ENCODE measurements at places on chromosomes 16 and 17. TPM values are rescaled to one million over a fixed set of nuclear protein-coding genes. Genes with fewer than 3 reads are reported as not detected.

Gene C1QTNF1
- 14.4 TPM for total RNA-seq

Gene MT1H
- total RNA-seq: not detected

Gene ANKRD40CL
- total RNA-seq: 0.36 TPM

Gene IRF8
- total RNA-seq: 0.36 TPM

Gene P2RX1
- not detected for total RNA-seq

Gene NOXO1
- under 0.01 TPM for total RNA-seq

Gene ARHGDIG
- total RNA-seq: not detected

Gene YPEL3
- 28.2 TPM for total RNA-seq

Gene SBK1
- total RNA-seq: not detected

Gene CES3
- not detected for total RNA-seq

Gene DRC3
- total RNA-seq: 2.9 TPM

Gene SLC13A2
- total RNA-seq: not detected

GRCh38 chr17:7995724-7996123, 6.7 kb upstream of the GUCY2D start:
- no peak for DNase-seq

DNA sequence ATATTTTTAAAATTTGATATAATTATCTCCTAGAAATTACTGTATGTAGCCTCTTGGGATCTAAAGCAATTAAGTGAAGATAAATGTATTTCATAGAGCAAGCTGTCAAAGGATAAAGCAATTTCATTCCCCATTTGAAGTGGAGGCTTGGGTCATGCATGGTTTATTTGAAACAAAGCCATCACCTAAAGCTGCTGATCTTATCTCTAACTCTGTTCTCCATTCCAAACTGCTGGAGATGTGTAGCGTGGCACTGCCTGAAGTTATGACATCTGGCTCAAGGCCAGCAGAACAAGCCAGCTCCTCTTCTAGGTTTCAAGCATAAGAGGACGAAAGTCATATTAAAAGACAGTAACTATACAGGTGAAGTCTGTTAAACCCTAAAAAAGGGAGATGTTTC, 83.9 kb downstream of the HIC1 start:
- DNase-seq: no peak

GRCh38 chr17:74214484-74215341, 1.3 kb downstream of the TTYH2 start:
- DNase-seq: peak; percentile 57

DNA sequence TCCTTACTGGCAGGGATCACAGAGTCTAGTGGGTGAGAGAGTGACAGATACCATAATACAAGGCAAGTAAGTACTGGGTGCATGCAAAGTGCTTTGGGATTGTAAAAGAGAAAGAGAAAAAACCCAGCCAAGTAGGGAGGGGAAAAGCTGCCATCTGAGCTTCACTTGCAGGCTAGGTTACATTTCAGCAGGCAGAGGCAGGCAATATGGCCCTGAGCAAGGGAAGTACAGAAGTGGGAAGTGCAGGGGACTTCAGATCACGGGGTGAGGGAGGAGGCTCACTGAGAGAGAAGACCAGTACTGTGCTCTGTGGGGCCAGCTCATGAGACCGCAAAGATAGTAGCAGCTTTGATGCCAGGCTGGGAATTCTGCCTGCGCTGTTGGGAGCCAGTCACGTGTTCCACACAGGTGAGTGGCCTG, 230.6 kb downstream of the MSI2 start:
- no peak for DNase-seq

DNA sequence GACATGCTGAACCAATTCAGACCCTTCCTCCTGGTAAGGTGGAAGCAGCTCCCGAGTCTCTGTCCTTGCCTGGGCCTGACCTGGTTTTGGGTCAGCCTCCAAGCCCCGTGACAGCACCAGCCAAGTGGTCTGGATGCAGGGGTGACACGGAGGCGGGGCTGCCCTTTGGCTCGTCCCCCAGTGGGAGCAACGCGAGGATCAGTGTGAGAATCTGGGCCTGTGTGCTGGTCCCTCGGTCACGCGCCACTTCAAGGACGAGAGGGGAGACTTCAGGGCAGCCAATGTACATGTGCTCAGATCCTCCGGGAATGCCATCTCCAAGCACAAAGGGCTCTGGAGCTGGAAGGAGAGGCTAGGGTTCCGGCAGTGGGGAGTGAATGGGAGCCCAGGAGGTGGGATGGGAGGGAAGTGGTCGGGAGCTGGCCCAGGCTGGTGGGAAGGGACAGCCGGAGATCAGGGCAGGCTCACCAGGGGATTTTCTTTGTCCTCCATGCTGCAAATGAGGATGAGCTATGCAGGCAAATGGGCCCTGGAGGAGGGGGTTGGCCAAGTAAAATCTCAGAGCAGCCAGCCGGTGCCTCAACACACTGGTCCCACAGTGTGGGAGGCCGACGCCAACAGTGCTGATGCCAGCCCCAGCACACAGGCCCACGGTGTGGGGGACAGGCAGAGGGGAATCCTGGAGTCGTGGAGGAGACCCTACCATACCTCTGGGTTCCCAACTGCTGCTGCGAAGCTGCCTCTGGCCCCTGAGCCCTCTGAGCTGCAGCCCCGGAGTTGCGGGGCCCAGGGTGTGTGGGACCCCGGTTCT, 4.2 kb upstream of the NDRG4 start:
- no peak for DNase-seq

DNA sequence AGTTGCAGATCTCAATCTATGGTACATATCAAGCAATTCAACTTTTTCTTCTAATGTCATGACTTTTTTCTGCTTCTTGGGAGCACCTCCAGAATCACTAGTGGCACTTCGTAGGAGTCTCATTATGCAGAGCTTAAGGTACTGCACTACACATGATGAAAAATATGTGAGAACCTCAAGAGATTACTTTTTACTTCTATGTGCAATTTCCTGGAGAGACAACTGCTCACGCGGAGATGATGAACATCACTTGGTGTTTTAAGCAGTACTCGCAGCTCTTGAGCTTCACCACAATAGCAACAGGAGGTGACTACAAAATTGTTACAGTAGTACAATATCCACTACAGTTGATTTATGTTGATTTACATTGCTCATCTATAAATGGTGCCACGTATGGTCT, 79.7 kb downstream of the MRTFB start:
- no peak for DNase-seq

DNA sequence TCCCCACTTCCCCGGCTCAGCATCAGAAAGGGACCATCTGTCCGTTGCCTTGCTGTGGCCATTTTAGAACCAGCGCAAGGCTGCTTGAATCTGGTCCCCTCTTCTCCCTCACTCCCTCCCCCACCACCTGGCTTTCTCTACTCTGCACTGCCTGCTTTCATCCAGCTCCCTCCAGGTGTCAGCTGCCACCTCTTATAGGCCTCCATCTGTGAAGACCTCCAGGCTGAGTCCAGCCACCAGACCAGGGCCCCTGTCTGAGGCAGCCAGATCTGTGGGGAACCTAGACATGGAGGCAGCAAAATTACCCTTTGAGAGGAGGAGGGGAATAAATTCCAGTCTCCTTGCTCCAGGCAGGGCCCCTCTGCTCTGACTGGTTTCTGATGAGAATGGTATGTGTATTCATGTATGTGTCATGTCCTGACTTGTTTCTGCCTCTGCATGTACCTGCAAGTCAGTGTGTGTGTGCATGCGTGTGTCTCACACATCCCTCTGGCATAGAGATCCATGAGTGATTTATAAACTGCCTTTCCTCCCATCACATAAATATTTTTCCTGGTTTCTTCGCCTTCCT, 21.1 kb downstream of the MINK1 start:
- DNase-seq: peak; percentile 62

GRCh38 chr16:86671486-86672178, 93.3 kb downstream of the FOXL1 start:
- no peak for DNase-seq

DNA sequence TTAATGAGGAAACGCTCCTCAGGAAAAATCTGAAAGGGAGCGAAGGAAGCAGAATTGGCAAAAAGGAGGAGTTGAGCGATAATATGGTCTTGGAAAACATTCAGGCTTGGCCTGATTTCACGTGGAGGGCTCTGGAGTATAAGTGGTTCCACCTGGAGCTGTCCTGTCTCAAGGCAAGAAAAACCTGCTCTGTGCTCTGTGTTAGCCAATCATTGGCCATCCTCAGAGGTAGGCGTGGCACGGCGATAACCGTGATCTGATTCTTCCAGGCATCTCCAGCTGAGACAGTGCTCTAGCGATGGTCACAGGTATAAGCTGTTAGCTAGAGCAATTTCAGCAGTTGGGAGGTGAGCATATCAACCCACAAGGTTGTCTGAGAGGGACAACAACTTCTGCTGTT, 450.5 kb upstream of the MAF start:
- no peak for DNase-seq

GRCh38 chr17:55770196-55770870, 19.5 kb downstream of the PCTP start:
- peak; percentile 66 for DNase-seq

DNA sequence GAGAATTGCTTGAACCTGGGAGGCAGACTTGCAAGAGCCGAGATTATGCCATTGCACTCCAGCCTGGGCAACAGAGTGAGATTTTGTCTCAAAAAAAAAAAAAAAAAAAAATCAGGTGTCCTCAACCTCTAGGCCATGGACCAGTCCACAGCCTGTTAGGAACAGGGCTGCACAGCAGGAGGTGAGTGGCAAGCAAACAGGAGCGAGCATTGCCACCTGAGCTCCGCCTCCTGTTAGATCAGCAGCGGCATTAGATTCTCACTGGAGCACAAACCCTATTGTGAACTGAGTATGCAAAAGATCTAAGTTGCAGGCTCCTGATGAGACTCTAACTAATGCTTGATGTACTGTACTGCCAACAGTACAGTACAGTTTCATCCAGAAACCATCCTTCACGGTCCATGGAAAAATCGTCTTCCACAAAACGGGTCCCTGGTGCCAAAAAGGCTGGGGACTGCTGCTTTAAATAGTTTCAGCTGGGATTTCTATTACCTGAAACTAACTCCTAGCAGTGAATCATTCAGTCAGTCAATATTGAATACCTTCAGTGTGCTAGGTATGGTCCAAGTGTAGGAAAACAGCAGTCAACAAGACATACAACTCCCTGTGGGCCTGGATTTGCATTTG, 56.3 kb upstream of the DHX40 start:
- DNase-seq: no peak

DNA sequence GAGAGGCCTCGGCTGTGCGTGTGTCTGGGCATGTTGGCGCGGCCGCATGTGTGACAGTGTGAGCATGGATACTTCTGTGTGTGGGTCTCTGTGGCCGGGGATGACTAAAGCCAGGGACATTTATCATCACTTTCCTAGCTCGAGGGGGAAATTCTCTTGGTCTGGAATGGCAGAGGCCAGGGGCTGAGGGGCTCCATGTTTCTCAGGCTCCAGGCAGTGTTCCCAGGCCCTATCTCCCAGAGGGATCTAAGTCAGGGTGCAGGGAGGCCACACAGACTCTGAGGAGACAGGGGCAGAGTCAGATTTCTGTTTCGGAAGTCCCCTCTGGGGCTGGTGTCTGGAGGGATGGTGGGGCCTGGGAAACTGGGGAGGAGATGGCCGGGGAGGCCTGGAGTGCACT, 23.7 kb upstream of the SPNS2 start:
- DNase-seq: peak; percentile 48

DNA sequence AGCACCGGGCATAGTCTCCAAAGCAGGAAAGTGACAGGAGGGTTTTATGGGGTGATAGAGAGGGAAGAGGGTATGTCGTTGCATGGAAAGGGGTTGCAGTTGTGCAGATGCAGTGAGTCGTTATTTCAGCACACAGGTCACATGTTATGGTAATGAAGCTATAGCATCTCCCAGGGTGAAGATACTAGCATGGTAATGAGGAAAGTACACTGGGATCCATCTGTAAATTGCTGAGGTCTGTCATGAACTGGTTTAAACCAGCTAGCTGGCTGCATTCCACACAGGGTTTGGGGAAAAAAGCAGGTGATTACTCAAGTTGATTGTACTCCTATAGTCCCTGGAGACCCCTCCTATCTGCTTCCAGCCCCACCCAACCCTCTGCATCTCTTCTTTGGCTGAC, 11.7 kb downstream of the COX11 start:
- no peak for DNase-seq

- peak; percentile 77 for DNase-seq
Observed at GRCh38 chr17:44608727-44609435, 47.4 kb upstream of the MEIOC start.

DNA sequence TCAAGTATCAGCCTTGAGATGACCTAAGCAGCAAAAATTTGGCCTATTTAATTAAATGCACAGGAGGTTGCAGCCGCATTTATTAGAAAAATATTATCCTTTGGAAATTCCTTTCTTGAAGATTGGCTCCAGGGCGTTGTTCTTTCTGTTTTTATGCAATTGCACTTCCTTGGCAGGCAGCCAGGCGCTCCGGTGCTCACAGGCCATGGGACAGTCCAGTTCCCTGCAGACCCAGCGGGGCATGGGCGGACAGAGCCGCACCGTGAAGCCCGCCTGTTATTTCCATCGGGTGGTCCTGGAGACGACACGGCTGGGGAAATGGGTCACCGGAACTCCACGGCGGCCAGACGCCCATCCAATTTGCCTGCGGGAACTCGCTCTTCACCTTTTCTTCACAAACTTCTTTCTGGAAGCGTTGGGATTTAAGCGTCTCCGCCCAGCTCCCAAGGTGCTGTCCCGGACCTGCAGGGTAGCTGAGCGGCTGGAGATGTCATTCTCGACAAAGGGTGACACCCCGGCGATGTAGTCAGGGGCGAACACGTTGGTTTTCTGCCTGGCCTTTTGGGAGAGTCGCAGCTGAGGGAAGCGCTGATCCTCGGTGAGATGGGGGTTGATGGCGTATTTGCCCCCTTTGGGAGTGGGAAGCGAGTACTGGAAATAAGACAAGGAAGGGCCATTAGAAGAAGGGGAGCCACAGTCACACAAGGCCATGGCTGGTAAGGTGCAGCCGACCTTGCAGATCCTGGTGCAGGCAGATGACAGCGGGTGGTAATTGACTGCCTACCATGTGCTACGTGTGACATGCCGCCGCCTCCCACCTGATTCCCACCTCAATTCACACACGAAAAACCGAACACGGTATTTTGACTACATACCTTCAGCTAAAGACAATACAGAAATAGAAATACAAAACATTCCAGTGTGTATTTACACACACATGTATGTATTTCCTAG, 12.5 kb downstream of the NOB1 start:
- DNase-seq: no peak

DNA sequence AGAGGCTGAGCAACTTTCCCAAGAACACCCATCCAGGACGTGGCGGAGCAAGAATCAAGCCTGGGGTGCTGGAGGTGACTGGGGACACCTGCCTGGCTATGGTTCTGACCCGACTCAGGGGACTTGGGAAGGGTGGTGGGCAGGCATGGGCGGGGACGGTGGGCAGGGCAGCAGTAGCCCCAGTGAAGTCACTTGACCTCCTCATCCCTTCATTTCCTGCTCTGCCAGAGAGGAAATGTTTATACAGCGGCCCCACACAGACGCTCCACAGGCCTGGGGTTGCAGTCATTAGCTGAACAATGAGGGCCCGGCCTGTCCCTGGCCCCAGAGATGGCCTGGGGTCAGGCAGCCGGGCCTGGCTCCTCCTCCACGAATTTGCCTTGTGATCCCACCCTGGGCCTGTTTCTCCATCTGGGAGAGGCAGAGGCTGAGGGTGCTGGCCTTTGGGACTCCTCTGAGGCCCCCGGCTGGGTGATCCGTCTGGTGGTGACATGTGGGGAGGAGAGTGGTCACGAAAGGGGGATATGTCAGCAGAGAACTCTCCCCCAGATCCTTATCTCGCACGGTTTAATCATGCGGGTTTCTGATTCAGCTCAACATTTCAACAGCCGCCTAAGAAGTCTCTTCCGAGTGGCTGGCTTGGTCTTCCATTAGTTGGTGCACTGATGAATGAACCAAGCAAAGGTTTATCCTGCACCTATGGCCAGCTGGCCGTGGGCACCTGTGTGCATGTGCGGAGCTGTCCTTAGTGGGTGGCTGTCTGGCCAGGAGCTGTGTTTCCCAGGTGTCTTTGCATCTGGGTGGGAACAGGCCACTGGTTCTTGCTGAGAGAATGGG, 175.9 kb downstream of the IRF8 start:
- DNase-seq: peak; percentile 68

GRCh38 chr16:83300326-83300725, 507.5 kb upstream of the HSBP1 start:
- no peak for DNase-seq

Measured in osteoblast (primary cell).